Activated CD4-positive, alpha-beta T cell treated with anti-CD3 and anti-CD28 coated beads, Interleukin-2, Interleukin-4, amounts not matched to agents 100 ng/mL and 50 ng/mL, durations not matched to agents 16 hours and 8 hours (primary cell): ENCODE measurements at places on chromosomes 7 and 10.

DNA sequence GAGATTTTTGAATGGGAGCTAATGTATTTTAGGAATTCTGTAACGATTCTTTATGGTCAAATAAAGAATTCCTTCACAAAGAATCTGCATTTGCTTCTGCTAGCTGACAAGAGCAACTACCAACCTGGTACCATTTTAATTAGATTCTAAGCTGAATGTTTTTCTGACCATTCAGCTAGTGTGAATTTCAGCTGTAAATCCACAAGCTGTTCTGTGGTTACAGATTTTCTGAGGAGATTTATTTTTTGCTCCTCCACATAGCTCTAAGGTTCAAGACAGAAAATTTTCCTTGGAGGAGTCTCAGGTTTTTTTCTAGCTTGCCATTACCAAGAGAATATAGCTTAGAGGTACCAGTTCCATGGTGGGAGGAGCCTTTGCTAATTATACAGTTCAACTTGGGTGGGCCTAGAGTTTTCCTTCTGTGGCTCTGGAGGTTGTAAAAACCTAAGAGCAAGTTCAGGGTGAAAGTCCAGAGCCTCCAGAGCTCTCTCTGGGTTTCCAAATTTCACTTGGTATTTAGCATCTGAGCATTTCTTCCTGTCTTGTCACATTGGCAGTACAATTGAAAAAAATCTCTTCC, 120.1 kb downstream of the JAZF1 start:
- no peak for DNase-seq

- no peak for DNase-seq
Measured at GRCh38 chr10:18164093-18164492, 23.9 kb downstream of the CACNB2 start.

DNA sequence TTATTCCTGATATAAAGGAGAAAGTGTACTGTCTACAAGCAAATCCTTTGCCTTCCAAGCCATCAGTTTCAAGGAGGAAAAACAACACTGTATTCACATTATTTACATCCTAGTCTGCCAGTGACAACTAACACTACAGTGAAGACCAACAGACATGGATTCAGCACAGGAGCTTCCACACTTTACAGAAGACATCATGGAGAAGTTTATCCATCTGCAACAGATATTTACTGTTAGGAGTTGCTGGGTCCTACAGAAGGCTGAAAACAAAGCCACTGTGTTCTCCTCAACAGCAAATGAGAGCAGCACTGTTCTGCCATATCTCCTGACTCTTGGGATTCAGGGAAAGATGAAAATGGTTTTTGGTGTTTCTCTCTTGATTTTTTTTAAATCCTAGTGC, 31.9 kb downstream of the NAPEPLD start:
- no peak for DNase-seq

- no peak for DNase-seq
Measured at GRCh38 chr10:75672842-75673241, 241.4 kb downstream of the LRMDA start.

DNA sequence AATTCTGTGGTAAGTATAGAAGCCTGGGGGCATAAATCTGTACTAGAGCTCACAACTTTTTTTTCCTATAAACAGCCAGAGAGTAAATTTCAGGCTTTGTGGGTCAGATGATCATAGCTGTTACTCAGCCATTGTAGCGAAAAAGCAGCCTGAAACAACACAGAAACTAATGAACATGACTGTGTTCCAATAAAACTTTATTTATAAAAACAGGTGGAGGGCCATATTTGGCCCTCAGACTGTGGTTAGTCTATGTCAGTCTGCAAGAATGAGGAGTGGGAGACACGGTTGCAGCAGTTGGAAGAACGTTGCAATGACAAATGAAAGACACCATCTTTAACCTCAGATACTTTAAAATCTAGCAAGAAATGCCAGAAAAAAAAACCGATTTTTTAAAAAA, 389.6 kb upstream of the PRKCQ start:
- DNase-seq = no peak

DNA sequence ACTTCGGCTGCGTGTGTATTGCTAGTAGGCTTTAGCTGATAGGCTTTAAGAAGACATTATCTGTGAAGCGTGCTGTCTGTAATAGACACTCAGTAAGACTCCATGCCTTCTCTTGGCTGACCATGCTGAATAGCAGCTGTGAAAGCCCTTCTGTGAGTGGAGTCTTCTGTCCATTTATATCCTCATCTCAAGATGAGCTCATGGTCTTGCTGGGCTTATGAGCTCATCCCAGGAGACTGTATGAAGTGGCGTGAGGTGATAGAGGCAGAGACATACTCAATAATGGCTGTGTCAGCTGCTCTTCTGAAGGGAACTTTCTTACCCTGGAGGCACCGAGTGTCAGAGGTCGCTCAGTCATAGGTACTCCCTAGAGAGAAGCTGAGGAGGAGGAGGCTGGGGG, 111.5 kb downstream of the SH2D4B start:
- no peak for DNase-seq

- no peak for DNase-seq
Measured at GRCh38 chr10:130244031-130244927, 108.1 kb downstream of the GLRX3 start.

- DNase-seq = no peak
Measured at GRCh38 chr7:130741331-130741995, 7.5 kb upstream of the KLF14 start.

GRCh38 chr7:146486519-146486918, 369.9 kb downstream of the CNTNAP2 start:
- DNase-seq = no peak

DNA sequence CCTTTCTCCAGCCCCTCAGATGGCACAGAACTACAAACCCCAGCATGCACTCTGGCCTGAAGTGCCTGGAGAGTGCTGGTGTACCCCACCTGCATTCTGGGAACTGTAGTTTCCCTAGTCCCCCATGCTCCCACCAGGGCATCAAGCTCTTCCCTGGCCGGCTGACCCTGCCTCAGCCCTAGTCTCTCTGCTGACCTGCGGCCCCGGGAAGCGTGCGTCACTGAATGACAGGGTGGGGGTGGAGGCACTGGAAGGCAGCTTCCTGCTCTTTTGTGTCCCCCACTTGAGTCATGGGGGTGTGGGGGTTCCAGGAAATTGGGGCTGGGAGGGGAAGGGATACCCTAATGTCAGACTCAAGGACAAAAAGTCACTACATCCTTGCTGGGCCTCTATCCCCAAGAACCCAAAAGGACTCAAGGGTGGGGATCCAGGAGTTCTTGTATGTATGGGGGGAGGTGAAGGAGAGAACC, 2.1 kb downstream of the NOS3 start:
- no peak for DNase-seq

DNA sequence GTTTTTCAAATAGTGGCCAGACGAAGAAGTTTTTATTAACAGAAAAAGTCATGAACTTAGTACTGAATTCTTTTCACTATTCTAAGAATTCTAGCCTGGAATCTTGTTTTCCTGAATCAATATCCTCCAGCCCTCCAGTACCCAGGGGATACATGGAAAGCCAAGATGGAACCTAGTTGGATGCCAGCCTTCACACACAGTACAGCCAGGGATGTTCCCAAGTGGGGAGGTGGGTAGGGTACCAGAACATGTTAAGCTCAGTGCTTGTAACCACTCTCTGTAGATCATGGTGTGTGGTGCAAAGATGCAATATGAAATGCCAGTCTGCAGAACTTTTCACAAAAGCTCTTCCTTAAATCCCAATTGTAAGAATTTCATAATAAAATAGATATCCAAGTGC, 128.0 kb downstream of the POU6F2 start:
- no peak for DNase-seq

DNA sequence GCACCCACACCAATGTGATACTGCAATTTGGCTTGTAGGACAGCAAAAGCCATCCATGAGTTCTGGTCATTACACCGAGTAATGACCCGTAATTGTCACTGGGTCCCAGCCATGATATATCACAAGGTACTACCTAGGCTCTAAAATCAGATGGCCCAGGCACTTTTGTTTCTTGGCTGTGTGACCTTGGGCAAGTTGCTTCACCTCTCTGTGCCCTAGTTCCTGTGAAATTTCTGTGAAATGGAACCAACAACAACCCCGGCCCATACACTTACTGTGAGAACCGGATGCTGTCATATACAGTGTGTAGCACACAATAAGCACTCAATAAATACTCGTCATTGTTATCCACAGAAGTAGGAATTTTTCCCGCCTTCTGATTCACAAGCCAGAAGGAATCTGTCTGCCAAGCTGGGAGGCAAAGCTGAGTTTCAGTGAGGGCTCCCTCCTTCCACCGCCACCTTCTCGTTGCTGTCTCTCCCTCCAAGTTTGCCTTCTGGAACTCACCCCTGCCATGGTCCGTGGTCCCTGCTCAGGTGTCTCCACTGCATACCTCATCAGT, 6.4 kb upstream of the CYTH3 start:
- DNase-seq = no peak

- no peak for DNase-seq
Measured at GRCh38 chr10:60235001-60235400, 154.7 kb downstream of the ANK3 start.

DNA sequence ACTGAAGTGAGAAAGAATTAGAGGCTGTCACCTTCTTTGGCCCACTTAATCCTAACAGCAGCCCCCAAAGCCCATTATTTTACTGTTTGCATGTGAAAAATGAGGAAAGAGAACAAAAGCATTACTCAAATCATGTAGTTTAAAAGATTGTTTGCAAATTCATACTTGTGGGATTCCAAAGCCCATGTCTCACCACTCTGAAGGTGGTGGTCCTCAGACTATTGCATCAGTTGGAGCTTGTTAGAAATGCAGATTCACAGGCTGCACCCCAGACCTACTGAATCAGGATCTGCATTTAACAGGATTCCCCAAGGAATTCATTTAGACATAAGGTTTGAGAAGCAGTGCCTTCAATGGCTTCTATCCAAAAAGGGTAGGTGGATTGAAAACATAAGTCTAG, 93.7 kb upstream of the PDE1C start:
- no peak for DNase-seq
